HL-60 (cell line): ENCODE measurements at places on chromosomes 1 and 21.

DNA sequence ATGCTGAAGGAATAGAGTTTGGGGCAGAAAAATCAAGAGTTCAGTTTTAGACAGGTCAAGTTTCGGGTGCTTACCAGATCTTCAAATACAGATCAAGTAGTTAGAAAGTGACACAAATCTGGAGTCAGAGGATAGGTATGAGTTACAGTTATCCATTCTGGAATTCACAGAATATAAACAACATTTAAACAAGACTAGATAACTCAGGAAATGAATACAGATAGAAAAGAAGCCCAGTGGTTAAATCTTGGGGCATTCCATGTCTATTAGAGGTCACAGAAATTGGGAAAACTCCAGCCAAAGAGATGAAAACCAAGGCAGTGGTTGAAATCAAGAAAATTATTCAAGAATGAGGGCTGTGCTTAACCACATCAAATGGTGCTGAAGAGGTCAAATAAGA lies 187.0 kb upstream of the HP1BP3 start:
- DNase-seq: no peak

- DNase-seq: no peak
These were observed 6.6 kb downstream of the PAPPA2 start for GRCh38 chr1:176469450-176470010.

GRCh38 chr1:36359911-36360550 lies 25.7 kb downstream of the STK40 start:
- DNase-seq: no peak

GRCh38 chr1:62212411-62212810 lies 17.8 kb downstream of the L1TD1 start:
- DNase-seq: no peak

DNA sequence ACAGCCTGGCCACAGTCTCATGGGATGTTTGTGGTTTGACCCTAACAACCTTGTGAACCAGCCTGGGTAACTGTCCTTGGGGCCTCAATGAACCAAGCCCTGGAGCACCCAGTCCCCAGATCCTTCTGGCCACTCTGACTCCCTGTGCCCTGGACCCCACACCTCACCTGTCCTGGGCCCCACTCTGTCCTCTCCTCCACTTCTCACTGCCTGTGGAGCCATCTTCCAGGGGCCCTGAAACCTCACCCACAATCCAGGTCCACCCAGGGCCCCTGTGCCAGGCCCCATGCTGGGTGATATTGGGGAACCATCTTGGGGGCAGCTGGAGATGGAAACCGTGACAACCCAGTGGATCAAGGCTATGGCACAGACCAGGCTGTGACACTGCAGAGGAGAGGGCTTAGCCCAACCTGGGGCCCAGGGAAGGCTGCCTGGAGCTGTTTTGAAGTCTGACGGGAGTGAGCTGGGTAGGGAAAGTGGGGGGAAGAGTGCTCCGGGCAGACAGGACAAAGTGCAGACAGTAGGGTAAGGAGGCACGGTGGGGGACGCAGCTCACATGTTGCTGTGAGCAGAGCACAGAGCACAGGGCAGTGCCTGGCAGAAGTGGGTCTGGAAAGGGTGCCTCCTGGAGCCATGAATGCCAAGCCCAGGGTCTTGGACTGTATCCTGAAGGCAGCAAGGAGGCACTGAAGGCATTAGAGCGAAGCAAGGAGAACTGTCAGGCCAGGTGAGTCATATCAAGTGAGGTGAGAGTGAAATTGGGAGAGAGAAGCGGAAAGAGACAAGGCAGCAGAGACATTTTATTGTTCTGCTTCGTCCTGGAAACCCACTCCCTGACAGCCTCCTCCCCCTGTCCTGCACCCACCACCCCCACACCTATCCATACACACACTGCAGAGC lies 12.1 kb upstream of the LRP8 start:
- no peak for DNase-seq

- no peak for DNase-seq
These were observed 228.2 kb downstream of the NFIA start for GRCh38 chr1:61310538-61310937.

DNA sequence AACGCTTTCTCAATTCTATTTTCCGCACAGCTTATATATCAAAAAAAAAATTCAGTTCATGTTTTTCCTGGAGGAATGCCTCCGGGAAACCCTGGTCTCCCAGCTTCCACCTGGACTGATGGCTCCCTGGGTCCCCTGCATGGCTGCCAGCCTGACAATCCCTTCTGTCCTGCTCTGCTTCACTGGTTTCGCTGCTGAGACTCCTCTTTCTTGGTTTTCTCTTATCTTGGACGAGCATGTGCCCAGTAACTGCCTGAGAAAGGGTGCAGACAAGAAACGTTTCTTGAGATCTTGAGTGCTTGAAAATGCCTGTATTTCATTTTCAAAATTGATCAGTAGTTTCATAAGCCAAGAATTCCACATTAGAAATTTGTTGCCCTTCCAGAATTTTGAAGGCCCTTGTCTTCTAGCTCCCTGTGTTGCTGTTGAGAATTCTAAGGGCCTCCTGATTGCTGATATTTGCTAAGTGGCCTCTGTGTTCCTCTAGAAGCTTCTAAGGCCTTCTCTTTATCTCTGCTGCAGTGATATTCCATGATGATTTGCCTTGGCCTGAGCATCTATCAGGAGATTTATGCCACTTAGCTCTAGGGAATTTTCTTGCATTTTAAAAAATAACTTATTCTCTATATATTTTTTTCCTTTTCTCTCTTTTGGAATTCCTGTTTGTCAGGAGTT lies 44.7 kb downstream of the ETS2 start:
- DNase-seq: no peak

- DNase-seq: no peak
These were observed 38.9 kb upstream of the IVNS1ABP start for GRCh38 chr1:185355947-185356346.

- no peak for DNase-seq
These were observed 26.0 kb upstream of the RSPO1 start for GRCh38 chr1:37660664-37661063.

DNA sequence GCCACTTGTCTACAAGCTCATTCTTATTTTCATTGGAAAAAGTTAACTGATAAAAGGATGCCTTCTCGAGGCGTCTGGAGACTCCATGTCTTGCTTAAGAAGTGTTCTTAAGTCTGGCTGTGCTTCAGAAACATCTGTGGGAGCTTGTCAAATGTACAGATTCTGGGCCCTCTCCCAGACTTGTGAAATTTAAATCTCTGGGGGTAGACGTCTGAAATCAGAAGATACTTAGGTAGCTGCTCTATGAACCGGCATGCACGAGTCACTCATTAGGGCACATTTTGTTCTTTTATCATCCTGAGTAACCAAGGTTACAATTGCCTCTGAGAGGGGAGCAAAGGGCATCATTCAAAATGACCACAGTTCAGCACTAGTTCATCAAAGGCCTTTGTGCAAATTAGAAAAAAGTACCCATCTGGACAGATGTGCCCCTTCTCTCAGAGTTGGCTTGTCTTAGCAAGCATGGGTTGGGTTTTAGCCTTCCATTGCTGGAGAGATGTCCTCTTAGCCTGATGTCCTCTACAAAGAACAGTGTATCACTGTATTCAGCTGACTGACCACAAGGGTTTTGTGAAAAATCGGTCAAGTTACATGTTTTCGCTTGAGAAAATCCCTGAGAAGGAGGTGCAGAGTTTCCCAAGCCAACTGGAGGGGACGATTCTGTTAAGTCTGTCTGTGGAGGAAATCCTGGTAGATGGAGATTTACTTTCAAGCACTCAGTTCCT lies 156.9 kb downstream of the ASTN1 start:
- DNase-seq: no peak

- no peak for DNase-seq
These were observed 306.9 kb downstream of the LRRC40 start for GRCh38 chr1:69898403-69898947.
